ENCODE measurements at places on chromosomes 13 and 19.

- DNase-seq: no peak
Observed at GRCh38 chr19:14441041-14441938, 8.2 kb downstream of the PKN1 start.

DNA sequence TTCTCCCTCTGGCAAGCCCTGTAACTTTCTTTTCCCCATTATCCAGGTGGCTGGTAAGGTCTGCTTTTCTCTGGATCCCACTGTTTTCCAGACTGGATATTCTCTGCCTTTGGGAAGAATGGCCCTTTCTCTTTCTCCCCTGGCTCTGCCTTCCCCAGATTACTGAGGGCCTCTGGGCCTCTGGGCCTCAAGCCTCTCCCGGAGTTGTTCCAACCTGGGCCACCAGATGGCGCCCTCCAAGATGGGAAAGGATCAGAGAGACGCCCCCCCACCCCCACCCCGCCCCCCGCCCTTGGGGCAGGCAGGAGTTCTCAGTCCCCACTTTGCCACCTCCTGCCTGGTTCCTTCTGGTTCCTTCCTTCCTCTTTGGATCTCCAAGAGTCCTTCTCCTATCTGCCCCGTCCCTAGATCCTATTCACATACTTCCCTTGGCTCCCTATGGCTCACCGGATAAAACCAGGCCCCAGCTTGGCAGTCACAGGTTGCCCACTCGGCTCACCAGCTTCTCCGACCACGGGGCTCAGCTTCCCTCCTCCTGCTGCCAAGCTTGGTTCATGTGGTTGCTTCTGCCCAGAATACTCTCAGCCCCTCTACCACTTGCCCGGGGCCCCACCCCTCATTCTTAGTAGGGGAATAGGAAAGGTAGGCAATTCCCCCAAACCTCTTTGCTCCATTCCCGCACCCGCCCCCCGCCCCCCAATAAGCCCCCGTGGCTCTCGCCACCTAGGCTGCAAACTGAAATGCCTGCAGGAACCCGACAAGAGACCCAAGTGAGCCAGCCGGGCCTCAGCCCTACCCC lies 13.1 kb downstream of the EPS8L1 start:
- no peak for DNase-seq

DNA sequence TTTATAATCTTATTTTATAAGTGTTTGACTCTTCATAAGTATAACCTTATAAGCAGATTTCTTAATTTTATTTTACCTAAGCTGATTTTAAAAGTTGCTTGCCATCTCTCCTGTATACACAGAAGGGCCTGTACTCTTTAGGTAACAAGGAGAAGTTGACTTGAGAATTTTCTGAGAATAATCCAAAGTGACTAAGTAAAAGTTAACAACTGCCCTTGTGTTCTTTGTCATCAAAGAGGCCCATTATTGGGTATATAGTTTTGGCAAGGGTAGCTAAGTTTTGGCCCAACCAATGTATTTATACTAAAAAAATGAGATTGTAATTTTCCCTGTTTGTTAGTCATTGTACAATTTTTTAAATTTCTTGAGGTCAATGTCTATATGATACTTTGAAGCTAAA lies 3.2 kb downstream of the LCP1 start:
- no peak for DNase-seq

DNA sequence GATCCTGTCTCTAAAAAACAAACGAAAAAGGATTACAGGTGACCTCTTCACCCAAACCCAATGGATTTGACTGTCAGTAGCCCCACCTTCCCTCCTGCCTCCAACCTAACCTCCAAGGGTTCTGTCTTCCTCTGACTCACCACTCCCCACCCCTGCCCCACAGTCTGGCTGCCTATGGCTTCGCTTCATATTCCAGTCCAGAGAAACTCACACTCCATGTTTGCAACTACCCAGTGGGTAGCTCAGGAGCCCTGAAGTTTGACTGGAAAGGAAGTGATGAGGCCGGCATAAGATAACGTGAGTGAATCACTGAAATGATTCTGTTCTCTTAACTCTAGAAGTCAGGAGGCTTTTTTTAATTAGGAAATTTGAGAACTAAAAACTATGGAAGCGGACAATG lies 303.9 kb downstream of the FOXO1 start:
- no peak for DNase-seq

- DNase-seq: peak; percentile 77
Observed at GRCh38 chr13:97212601-97213040, 9.5 kb upstream of the MBNL2 start.

GRCh38 chr19:49837425-49837824 lies 13.5 kb upstream of the PTOV1 start:
- DNase-seq: no peak

GRCh38 chr13:20351281-20352022 lies 119.3 kb upstream of the GJB6 start:
- no peak for DNase-seq

GRCh38 chr19:11673608-11674041 lies 65.1 kb downstream of the ZNF823 start:
- DNase-seq: no peak

DNA sequence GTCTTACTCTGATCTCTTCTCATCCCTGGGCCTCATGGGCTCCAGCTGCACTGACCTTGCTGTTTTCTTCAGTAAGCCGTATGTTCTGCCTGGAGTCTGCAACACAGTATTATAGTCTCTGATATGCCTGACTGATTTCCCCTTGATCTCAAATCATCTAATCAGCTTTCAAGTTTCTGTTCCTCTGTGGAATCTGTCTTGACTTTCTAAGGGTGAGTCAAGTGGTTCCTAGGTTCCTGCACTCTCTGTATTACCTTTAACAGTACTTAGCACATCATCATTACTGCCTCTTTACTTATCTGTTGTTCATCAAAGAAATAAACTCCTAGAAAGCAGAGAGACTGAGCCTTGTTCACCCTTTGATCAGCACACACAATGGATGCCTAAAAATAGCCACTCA lies 350.7 kb downstream of the LMO7 start:
- DNase-seq: no peak

- no peak for DNase-seq
Observed at GRCh38 chr13:27965740-27966640, 3.1 kb downstream of the CDX2 start.

DNA sequence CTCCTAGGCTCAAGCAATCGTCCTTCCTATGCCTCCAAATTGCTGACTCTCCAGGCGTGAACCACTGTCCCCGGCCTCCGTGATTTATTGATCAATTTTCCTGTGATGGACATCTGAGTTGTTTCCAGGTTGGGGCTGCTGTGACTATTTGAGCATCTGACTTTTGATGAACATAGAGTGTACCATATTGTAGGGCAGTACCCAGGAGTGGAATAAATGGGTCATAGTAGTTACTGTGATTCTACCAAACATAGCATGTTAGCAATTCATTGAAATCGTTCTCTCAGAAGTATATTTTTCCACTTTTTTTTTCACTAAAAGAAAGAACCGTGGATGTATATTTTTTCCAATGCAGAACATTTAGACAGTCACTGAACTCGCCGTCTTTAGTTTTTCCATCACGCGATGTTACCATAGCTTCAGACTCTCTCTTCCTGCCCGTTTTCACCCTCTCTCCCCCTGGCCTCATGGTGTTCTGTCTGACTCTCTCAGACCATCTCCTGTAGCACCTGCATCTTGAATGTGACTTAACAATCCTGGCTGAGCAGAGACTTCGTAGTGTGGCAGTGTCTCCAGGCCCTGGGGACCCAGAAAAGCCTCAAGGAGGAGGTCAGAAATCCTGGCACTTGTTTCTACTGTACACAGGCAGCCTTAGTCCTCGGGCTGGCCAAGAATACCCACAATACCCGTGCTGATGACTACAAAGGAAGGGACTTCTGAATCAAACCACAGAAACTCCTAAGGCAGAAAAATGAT lies 3.2 kb upstream of the RASGRP4 start:
- no peak for DNase-seq

DNA sequence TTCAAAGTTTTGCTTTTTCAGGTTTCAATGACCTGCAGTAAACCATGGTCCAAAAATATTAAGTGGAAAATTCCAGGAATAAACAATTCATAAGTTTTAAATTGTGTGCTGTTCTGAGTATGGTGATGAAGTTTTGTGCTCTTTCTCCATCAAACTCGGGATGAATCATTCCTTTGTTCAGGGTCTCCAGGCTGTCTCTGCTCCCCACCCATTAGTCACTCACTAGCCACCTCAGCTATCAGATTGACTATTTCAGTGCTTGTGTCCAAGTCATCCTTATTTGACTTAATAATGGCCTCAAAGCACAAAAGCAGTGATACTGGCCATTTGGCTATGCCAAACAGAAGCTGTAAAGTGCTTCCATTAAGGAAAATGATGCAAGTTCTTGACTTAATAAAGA lies 1140.4 kb downstream of the EFNB2 start:
- DNase-seq: no peak

DNA sequence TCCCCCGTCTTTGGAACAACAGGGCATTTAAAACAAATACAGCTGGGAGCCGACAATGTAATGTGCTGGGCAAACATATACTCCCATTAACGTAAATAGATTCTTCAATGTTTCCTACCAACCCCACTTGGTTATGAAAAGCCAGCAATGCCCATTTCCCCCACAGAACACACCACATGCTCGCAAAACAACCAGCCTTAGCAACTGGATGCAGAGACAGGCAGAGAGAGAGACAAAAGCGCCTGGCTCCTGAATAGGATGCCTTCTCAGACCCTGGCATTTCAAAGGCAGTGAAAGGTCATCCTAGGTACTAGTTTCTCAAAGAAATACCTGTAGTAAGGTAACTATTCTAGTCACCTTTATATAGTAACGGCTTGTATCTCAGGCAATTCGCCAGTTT lies 462.9 kb downstream of the ITGBL1 start:
- peak; percentile 94 for DNase-seq

DNA sequence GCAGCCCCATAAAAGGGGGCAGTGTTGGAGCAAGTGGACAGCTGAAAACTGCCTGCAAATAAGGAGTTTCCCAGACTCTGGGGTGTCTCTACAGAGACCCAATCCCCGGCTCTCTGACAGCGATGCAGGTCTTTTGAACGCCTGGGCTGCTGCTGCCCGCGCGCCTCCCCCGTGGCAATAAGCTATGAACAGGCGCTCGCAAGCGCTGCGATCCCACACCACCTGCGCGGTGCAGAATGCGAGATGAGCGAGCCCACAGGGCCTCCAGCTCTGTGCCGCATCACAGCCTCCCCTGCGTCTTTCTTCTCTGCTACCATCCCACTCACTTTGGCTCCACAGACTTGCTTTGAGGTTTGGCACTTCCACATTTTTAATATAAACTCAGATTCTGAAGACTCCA lies 62.3 kb downstream of the KCTD15 start:
- DNase-seq: no peak

DNA sequence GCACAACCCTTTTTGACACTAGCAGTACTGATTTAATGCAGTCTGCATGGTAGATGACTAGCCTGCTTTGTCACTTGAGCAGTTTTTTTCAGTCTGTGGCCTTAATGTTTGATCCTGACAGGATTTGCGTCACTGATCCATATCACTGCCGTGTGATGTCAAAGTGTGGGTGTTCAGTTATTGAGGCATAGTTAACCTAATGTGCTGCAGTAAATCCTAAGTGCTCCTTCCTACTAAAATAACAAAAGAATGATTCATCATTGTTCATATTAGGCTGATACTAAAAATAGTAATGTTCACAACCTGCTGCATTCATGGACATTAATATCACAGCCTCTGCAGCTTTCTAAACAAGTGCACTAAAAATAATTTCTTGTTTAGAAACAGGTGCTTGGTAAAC lies 121.9 kb upstream of the MLNR start:
- DNase-seq: no peak

GRCh38 chr19:55173714-55174409 lies 6.2 kb downstream of the SYT5 start:
- no peak for DNase-seq

DNA sequence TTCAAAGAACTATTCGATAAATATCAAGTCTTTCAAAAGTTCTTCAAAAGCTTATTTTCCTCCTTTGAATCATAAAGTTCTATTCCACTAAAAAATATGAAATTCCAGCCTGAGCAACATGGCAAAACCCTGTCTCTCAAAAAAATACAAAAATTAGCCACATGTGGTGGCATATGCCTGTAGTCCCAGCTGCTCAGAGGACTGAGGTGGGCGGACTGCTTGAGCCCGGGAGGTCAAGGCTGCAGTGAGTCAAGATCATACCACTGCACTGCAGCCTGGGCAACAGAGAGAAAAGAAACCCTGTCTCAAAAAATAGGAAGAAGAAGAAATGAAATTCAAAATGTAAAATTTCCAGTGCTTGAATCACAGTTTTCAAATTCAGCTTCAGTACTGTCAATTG lies 24.6 kb downstream of the CAB39L start:
- DNase-seq: no peak

DNA sequence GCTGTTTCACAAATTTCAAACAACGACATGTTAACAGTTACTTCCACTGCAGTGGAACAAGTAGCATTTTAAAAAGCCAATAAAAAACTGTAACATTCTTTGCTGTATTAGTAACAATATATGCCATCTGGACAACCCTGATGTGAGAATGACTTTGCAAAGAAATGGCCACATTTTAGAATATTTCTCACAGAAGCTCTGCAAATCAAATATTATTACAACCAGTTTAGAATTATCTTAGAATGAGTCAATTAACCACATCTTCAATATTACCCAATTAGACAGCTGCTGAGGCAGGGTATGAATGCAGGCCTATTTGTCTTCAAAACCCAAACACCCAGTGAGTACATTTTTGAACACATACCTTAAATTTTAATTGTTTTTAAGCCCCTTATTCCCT lies 3.2 kb downstream of the ZNF699 start:
- no peak for DNase-seq

DNA sequence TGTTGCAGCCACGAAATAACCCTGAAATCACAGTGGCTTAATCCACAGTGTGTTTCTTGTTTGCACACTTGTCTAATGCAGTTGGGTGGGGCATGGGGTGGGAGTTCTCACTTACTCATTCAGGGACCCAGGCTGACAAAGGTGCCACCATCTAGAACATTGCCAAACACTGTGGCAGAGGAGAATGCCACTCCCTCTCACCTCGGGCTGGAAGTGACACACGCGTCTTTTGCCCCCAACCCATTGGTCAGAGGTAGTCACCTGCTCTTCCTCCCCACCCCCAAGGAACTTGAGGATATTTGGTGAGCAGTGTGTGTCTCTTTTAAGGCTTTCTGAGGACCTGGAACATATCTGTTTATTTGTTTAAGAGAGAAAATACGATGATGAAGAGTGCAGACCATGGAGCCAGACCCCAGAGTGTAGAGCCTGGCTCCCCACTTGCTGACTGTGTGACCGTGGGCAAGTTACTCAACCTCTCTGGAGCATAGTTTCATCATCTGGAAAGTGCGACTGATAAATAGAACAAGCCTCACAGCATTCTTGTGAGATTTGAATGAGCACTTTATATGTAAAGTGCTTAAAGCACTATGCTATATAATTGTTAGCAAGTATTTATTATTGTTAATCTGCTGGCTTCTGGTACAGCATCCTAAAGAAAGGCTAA lies 17.4 kb downstream of the GPR183 start:
- DNase-seq: no peak

GRCh38 chr19:35083691-35084508 lies 31.7 kb upstream of the FXYD3 start:
- no peak for DNase-seq

GRCh38 chr19:54183431-54183830 lies 5.9 kb downstream of the MBOAT7 start:
- no peak for DNase-seq
